ENCODE measurements at places on chromosomes 11 and 22. TPM values are rescaled to one million over a fixed set of nuclear protein-coding genes. Genes with fewer than 3 reads are reported as not detected.

DNA sequence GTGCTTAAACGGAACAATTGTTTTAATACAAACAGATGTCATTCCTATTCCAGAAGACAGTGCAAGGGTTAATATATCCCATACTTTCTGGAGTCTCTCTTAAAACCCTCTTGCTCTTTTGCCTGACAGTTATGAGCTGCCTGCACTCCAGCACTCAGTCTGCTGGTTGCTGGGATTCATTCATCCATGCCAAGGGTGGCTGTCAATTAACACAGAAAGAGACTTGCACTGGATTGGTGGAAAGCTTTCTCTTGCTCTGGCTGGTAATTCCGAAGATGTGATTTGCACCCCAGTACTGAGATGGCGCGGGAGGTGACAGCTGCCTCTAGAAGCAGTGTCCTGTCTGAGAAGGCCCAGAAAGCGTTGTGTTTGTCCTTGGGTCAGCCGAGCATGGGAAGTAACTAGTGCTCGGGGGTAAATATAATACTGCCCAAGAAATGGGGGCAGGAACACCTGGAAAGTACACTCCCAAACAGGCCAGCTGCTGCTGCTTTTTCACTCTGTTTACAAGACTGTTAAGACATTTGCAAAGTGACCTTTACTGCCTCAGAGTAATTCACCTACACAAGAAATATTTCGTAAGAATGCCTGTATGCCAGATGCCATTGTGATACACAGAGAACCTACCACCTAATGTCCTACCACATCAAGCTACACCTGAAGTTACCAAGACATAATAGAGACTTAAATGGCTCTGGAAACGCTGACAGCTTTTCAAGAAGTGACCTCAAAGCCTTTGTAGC is 20.5 kb downstream of the SCUBE2 start:
- no peak for DNase-seq

DNA sequence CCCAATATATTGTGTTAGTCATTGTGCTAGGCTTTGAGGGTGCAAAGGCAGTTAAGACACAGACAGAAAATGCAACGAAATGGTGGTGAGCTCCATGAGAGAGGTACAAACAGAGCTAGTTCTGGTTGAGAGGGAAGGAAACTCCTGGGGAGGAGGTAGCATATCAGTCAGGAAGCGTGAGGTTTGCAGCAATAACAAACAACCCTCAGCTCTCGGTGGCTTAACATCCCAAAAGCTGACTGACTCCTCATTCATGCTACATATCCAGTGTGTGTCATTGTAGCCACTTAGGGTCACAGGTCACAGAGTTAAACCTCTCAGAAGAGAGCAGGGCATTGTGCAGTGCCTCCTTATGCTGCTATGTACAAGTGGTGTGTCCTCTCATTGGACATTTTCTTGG is 1.7 kb upstream of the ST14 start:
- no peak for DNase-seq

Gene SEPTIN5
- 1.3 TPM for total RNA-seq

DNA sequence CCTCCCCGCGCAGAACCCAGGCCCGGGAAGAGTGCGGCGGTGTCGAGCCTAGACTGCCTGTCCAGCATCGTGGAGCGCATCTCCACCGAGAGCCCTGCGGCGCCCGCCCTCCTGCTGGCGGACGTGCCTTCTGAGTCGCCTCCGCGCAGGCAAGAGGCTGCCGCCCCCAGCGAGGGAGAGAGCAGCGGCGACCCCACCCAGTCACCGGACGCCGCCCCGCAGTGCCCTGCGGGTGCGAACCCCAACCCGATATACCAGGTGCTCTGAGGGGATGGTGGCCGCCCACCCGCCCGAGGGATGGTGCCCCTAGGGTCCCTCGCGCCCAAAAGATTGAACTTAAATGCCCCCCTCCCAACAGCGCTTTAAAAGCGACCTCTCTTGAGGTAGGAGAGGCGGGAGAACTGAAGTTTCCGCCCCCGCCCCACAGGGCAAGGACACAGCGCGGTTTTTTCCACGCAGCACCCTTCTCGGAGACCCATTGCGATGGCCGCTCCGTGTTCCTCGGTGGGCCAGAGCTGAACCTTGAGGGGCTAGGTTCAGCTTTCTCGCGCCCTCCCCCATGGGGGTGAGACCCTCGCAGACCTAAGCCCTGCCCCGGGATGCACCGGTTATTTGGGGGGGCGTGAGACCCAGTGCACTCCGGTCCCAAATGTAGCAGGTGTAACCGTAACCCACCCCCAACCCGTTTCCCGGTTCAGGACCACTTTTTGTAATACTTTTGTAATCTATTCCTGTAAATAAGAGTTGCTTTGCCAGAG is 2.0 kb downstream of the MYOD1 start:
- no peak for DNase-seq

GRCh38 chr11:130023204-130023603 is 20.6 kb upstream of the PRDM10 start:
- no peak for DNase-seq

Gene P2RX6
- total RNA-seq = not detected

GRCh38 chr11:838441-839279 is 3.7 kb downstream of the POLR2L start:
- DNase-seq = no peak

- no peak for DNase-seq
Measured at GRCh38 chr11:4654635-4655369, 11.0 kb downstream of the OR51E1 start.

DNA sequence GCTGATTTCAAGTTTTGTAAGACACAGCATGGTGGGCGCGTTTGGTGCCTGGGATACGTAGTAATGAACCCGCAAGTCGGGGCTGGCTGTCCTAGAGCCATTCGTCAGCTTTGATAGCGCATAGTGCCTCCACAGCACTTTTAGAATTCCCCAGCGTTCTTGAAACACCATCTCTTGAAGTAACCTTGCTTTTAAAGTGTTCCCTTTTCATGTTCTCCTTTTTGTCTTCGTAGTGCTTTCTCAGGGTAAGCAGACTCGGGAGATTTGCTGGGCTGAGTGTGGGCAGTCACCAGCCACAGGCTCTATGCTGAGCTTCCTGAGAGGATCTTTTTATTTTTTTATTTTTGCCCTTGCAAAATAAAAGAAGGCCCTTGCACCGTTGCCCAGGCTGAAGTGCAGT is 39.6 kb upstream of the CTTN start:
- DNase-seq = no peak

- no peak for DNase-seq
Measured at GRCh38 chr11:122154227-122154626, 38.2 kb upstream of the BLID start.

Gene HIC2
- 8.8 TPM for total RNA-seq

DNA sequence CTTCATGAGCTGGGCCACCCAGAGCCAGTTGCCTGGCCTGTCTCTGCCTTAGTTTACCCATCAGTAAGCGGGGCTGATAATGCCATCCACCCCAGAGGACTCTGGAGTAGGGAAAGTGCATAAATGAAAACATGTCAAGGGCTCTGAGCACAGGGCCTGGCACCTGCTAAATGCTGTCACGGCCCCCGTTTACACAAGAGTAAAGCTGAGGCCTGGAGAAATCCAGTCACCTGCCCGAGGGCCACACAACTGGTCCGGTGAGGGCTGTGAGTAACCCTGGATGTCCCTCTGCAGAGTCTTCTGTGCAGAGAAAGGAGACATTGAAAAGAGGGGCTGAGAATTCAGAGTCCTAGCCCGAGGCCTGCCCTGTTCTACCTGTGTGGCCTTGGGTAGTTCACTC is 110.6 kb upstream of the ANO1 start:
- DNase-seq = no peak

- no peak for DNase-seq
Measured at GRCh38 chr11:128502726-128503125, 84.6 kb downstream of the ETS1 start.

Gene TRIM51
- total RNA-seq = not detected

DNA sequence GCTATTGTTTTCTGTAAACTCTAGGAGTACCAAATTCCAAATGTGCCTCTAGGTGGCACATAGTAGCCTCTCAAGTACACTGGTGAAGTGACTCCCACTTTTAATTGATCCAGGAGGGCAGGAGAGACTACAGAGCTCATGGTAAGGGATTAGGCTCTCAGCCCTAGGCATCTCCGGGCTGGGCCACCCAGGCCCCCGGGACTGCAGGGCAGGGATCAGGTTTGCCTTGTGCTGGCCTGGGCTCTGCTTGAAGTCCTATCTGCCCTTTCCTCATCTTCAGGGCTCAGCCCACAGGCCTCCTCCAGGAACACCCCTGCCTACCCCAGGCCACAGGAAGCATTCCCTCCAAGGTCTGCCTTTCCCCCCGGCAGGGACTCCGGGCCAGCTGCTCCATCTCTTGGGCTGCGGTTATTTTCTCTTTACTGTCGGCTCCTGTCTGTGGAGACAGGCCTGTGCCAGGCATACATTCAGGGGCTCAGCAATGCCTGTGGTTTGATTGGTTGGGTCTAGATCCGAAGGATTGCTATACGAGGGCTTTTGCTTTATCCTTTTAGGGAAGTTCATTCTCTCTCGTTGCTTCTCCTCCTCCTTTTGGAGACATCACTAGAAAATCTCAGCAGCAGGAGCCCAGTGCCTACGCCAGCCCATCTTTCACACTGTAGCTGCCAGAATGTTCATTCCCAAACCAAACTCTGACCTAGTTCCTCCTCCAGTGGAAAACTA is 32.8 kb downstream of the PARVA start:
- no peak for DNase-seq

Gene CTSW
- 11.2 TPM for total RNA-seq

DNA sequence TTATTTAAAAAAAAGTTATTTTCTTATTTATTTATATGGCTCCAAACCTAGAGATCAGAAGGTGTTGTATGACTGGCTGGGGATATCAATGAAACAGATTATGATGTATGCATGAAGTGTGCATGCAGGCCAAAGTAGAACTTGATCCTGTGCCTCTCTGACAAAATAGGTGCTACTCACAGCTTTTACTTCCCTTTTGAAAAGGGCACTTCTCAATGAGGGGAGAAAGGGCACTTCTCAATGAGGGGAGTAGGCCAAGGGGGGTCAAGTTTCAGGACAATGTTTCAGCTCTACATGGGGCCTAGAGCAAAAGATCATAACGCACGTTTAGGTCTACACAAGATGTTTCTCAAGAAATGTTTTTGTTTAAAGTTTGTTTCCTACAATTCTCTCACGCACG is 397.5 kb downstream of the ETS1 start:
- DNase-seq = no peak

GRCh38 chr11:60854847-60855725 is 664 bp downstream of the PTGDR2 start:
- DNase-seq = no peak

GRCh38 chr11:58567889-58568512 is 7.7 kb downstream of the LPXN start:
- DNase-seq = peak; percentile 72

Gene PARVG
- total RNA-seq = 32.5 TPM

Gene DGCR6
- 1.6 TPM for total RNA-seq

DNA sequence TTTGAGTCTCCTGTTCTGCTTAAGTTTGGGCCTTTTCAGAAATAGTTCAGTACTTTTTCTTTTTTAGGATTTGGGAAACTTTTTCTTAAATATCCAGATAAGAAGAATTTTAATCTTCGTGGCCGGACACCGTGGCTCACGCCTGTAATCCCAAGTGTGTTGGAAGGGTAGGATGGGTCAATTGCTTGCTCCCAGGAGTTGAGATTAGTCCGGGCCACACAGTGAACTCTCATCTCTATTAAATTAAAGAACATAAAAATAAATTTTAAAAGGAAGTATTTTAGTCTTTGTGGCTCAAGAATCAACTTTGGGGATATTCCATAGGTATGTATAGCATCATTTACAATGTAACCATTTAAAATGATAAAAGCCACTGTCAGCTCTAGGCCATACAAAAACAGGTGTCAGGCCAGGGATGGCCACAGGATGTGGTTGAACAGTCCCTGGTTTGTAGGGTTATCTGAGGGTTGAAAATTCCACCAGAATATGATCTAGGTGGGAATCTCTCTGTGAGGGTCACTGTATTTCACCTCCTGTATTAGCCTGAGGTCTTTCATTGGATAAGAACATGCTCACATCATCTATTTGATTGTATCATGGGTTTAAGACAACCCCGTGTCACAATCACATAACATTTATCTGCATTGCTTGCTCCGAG is 115.6 kb downstream of the GGTLC2 start:
- no peak for DNase-seq

Gene FIBIN
- total RNA-seq = not detected

DNA sequence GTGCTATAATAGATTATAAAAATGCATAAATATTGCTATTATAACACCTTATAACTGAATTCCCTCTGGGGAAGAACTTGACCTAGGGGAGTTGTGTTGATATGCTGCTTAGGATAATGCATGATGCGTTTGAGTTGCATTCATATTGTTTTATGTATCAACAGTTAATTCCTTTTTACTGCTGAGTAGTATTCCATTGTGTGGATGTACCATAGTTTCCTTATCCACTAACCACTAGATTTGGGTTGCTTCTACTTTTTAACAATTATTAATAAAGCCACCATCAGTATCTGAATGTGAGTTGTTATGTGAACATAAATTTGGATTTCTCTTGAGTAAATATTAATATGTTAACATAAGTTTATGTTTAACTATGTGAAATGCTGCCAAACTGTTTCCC is 19.7 kb upstream of the LRRC4C start:
- no peak for DNase-seq

DNA sequence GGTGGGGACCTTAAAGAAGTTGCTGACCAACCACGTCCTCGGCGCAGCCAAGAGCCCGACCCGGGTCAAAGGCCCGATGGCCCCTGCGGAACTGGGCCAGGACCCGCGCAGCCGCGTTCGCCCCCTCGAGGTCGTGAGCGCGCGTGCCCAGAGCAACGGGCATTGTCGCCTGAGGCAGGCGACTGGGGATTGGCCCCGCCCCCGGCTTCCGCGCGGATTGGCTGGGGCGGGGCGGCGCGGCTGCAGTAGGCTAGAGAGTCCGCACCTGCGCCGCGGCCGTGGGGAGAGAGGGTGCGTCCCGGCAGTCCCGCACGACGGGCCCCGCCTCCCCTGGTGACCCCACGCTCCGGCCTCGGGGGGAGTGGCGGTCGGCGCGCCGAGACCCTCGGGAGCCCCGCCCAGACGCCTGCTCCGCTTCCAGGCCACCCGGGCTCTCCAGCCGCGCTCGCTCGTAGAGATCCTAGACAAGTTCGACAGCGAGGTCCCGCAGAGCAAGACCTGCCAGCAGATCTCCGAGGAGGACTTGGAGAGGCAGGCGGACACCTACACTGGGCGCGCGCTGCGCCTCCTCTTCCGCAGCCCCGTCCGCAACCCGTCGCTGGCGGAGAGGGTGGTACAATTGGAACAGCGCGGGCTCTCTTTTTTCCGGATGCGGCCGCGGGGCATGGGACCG is 8.3 kb upstream of the PPIL2 start:
- DNase-seq = peak; percentile 64

DNA sequence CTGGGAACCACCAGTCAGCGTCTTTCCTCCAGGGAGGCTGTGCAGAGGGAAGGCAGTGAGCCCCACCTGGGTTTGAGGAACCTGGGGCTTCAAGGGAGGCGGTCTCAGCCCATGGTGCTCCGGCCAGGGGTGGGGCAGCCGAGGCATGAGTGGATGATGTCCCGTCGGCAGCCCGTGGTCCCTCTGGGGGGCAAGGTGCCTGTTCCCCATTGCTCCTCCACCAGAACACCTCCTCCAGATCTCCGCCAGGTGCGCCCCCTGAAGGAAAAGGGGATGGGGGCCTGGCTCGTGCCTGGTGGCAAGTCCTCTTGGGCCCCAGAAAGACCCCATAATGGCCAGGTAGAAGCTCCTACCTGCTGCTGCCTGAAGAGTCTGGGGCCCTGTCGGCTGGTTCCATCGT is 94.1 kb downstream of the KCNQ1 start:
- DNase-seq = no peak

- no peak for DNase-seq
Measured at GRCh38 chr11:119999220-119999619, 138.7 kb downstream of the TRIM29 start.
